ENCODE measurements at places on chromosomes 12 and 14.

- no peak for DNase-seq
Measured at GRCh38 chr12:89475203-89475990, 49.2 kb downstream of the GALNT4 start.

GRCh38 chr12:64192644-64193444, 29.3 kb downstream of the KICS2 start:
- no peak for DNase-seq

- DNase-seq: no peak
Measured at GRCh38 chr14:95660651-95661515, 25.3 kb upstream of the TCL1B start.

DNA sequence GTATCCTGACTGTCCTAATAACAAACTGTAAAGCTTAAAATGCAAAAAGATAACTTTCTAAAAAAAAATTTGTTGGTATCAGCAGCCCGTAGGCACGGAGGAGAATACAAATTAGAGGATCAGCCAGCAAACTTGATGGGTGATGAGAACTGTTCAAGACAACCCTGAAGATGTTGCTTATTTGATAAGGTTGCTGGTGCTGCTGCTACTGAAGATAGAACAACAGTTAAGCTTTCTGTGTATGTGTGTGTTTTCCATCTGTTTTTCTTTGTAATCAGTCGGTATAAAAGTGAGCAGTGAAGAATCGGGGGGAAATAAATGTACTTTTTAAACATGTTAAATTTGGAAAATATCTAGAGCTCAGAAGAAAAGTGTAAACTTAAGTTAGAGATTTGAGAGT, 67.4 kb upstream of the POC1B start:
- no peak for DNase-seq

- DNase-seq: no peak
Measured at GRCh38 chr14:77183896-77184295, 2.3 kb downstream of the TMEM63C start.

DNA sequence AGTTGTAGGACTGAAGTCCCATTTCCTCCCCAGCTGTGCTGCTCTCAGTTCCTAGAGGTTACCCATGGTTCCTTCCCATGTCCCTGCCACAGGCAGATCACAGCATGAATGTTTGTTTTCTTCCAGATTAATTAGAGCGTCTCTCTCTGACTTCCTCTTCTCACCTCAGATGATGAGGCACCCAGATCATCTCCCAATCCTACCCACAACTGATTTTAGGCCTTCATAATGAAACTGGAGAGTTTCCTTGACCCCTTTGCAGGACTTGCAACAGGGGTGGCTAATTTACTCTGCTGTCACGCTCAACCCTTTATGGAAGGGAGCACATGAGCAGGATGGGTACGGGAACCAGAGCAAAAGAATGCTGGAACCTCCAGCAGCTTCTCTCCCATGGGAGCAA, 32.1 kb upstream of the TXNRD1 start:
- no peak for DNase-seq

GRCh38 chr14:104245723-104246122, 107.3 kb downstream of the KIF26A start:
- DNase-seq: no peak

DNA sequence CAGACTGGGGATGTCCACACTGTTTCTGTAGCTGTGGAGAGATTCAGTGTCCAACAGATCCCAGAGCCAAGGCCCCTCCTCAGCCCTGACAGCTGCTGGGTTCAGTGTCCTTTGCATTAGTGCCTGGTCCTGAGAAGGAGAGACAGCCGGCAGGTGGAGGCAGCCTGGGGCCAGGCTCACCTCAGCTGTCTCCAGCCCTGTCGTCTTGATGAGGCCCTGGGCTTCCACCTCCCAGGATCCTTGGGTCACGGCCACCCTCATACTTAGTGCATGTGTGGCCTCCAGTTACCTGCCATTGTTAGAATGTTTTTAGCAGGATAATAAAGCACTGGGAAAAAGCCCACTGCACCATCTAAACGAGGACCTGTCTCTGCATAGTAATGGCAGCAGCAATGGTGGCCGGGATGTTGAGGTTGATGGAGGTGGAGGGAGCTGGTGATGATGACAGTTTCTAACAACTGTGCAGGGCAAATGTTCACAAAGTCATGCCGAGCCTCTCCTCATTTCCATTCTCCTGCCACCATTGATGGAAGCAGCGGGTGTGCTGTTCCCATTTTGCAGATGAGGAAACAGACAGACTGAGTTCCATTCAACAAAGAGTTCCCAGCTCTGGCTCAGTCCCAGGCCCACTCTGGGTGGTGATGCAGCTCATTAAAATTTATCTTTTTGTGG, 17.7 kb downstream of the ASB2 start:
- DNase-seq: no peak

DNA sequence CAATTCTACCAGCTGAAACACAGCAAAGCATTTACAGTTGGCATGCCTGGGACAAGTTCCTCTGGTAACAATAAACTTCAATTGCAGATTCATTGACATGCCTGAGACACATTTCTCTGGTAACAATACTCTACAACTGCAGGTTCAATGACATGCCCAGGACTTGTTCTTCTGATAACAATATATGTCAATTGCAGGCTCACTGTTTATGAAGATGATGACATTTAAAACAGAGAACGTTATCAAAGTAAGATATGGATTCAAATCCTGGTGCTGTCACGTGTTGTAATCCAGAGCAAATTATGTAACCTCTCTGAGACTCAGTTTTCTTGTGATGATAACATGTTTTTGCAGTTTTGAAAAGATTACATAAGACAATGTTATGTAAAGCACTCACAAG, 20.5 kb downstream of the KITLG start:
- DNase-seq: no peak

DNA sequence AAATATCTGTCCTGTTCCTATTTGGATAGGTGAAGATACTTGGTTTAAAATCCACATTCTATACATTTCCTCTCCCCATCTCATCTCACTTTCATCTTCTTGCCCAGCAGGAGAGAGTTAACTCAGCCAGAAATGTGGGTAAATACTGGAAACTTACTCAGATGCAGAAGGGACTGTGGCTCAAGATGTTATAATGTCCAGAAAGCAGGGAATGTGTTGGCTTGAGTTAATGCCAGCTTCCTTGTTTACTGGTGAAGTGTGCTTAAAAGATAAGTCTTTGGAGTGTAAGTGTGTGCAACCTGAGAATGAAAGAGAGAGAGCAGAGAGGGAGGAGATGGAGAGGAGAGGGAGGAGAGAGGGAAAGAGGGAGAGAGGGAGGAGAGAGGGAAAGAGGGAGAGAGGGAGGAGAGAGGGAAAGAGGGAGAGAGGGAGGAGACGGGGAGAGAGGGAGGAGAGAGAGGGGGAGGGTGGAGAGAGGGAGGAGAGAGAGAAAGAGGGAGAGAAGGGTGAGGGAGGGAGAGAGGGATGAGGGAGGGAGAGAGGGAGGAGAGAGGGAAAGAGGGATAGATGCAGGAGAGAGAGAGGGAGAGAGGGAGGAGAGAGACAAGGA, 22.0 kb upstream of the SNRPF start:
- DNase-seq: no peak

GRCh38 chr14:91830777-91831176, 36.6 kb downstream of the TC2N start:
- DNase-seq: peak; percentile 11

GRCh38 chr12:50961708-50962107, 9.4 kb downstream of the HIGD1C start:
- no peak for DNase-seq

DNA sequence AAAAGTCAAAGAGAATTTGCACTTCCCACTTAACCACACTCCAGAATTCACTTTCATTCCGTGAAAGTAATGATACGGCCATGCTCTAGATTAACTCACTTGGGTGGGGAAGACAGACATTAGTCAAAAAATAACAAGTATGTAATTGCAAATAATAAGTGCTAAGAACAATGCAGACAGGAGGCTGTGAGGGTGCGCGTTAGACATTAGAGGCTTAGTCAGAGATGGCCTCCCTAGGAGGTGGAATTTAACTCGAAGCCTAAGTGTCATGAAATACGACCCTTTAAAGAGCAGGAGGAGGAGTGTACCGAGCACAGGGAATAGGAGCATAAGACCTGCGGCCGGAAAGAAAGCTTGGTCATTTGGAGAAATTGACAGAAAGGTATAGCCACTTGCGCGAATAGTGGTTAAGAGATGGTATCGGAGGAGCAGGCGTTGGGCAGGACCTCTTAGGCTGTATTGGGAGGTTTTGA, 628 bp downstream of the SNRPF start:
- peak; percentile 84 for DNase-seq

DNA sequence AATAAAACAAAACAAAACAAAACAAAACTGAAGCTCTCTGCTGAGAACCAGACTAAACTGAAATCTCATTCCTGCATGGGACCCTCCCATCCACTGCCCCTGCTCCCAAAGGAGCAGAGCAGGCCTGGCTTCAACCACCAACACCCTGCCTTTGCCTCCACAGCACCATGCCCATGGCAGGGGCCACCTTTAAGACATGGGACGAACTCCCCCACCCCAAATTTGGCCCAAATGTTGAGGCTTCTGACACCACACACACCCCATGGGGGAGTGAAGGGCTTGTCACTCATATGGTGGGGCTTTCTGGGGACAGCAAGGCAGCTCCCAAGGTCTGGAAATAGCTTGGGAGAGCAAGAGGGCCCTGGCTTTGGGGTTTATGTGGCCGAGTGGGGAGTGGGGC, 177.2 kb downstream of the KIF26A start:
- DNase-seq: no peak

GRCh38 chr14:60735416-60735815, 855 bp downstream of the MNAT1 start:
- DNase-seq: no peak

DNA sequence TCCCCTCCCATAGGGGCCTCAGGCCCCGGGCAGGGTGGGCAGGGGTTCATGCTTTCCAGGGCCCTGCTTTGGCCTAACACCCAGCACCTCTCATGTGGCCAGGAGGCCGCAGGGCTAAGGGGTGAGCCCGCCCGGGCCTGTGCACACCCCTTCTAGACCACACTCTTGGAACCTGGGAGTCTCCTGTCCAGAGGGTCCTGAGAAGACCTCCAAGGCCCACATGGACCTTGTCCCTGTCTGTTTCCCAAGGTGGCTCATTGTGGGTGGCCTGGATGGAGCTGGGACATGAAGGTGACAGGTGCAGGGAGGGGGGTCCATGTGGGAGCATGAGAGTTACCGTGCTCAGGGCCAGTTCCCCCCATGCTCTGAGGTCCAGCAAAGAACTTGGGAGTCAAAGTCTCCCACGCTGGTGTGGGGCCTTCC, 11.6 kb downstream of the DLK1 start:
- DNase-seq: no peak

DNA sequence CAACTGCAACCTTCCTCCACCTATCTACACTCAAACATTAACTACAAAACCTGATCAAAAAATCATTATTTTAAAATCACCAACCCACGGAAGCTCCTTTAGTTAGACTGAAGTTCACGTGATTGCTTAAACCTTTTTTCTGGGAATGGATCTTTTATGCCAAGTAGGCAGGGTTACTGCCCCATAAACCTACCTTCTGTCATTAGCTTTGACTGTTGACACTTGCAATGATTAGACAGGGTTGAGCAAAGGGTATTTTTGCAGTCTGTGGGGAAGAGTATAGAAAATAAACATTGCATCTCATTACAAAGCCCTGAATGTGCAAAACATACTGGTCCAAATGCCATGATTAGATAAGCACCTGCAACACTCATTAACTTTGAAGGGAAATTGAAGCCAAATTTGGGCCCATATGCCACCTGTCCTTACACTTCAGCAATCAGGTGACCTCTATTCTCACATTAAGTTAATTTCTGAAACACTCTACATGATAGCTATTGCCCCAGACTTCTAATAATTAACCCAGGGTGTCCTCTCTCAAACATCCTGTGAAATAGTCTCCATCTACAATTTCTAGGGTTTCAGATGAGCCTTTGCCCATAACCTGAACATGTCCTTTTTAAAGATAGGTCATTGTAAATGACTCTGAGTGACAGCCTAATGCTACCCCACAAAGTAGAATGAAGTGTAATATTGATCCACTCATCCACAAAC, 156.0 kb upstream of the PLEKHG7 start:
- no peak for DNase-seq

DNA sequence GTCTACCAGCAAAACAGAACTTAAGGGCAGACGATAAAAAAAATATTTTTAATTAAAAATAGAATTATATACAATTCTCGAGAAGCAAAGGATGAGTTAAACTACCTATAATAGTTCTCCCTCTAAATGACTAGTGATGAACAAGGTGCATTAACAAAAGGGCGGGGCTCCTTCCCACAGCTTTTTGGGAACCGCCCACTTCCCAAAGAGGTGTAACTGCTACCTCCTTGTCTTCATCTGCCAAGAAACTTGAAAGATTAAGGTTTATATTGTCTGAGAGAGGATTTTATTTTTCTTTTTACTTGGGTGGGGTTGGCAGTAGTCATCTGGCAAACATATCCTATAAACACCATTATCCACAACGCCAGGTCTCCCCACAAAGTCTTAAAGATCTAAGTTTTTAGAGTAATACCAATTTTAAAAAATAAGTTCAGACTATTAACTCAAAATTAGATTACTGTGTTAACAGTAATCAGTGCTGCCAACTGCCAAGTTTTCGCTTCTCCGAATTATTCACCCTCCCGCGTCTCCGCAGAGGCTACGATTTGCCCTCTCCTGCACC, 938 bp downstream of the RALGAPA1 start:
- DNase-seq: peak; percentile 18

Data from NCI-H1417 (cell line).